SK-N-MC (cell line): ENCODE measurements at places on chromosomes 4 and X.

DNA sequence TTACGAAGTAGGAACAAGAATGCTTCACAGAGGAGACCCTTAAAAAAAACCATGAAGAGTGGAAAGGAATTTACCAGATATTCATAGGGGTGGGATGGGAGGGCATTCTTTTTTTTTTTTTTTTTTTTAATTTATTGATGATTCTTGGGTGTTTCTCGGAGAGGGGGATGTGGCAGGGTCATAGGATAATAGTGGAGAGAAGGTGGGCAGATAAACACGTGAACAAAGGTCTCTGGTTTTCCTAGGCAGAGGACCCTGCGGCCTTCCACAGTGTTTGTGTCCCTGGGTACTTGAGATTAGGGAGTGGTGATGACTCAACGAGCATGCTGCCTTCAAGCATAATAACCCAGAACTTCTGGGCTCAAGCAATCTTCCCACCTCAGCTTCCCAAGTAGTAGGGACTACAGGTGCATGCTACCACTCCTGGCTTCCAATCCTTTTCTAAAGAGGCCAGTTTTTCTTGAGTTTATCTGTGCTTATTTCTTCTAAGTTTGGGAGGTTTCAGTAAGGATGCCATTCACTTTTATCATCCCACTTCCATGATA, 65.9 kb upstream of the OGT start:
- DNase-seq: no peak

DNA sequence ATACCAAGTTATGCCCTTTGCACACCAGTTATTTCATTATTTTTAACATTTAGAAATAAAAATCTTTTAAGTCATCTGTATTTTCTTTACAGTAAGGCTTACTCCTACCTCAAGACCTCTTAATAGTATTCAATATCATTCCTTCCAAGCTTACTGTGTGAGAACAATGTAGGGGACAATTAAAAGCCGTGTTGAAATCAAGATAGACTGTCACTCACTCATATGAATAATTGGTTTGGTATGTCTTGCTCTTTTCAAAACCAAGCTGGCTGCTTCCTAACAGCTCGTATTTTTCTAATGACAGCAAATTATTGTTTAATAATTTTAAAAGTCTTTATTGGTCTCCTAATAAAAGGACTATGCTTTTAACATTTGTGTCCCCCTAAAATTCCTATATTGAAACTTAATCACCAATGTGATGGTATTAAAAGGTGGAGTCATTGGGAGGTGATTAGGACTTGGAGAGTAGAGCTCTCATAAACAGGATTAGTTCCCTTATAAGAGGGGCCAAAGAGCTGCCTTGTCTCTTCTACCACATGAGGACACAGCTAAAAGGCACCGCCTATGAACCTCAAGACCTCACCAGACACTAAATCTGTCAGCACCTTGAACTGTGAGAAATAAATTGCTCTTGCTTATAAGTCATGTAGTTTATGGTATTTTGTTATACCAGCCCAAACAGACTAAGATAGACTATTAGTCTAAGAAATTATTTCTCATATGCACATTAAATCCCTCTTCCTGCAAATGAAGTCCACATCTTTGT, 4.1 kb downstream of the ABCB7 start:
- no peak for DNase-seq

GRCh38 chr4:102843938-102844337, 16.6 kb upstream of the UBE2D3 start:
- DNase-seq: no peak

GRCh38 chrX:29066516-29066915, 479.3 kb downstream of the IL1RAPL1 start:
- DNase-seq: no peak

- DNase-seq: no peak
These were observed 47.7 kb downstream of the HMGB3 start for GRCh38 chrX:151030845-151031244.

DNA sequence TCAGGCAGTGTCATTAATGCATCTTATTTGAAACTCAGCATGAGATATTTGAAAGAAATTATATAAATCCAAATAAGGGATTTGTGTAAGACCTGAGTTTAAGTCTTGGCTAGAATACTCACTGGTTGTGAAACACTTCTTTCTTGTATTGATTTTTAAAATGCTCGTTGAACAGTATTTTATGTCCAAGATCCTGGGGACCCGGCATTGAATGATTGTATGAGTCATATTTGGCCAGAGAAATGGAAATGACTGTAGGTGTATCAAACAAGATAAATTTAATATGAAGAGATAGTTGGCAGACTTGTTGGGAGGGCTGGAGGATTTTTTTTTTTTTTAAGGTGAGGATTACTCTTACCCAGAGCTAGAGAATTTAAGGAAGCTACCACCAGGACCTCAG, 606.1 kb upstream of the CPEB2 start:
- no peak for DNase-seq

- no peak for DNase-seq
These were observed 146.2 kb downstream of the KCNIP4 start for GRCh38 chr4:21802406-21802805.

GRCh38 chr4:155403886-155404285, 27.1 kb upstream of the MAP9 start:
- DNase-seq: peak; percentile 39

DNA sequence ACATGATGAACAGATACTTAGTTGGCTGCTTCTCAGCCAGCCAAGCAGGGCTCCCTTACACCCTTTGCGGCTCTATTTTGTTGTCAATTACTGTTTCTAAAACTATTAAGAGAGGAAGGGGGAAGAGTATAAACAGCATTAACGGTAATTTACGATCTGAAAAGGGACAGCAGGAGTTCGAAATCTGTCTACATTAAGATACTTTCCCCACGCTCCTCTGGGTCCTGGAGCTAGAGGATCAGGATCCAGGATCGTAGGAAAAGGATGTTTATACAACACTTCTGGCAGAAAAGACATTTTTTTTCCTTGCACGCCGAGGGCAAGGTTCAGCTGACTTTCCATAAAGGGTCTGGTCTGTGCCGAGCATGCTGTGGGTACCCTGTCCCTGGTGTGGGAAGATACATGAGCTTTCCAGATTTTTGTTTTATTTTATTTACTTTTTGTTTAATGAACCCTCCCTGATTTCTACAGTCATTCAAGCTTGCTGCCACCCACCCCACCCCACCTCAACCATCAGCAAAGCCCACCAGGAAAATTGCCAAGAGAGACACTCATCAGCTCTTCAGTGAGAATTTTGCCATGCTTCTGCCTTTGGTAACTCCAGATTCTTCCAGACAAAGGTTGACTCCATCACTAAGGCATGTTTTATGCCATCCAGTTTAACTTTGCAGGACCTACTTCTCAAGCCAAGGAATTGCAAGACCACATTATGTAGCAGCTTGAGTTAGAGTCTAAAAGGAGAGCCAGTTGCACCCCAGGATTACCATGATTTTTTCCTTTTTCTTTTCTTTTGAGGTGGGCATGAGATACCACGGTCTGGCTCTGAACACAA, 188.1 kb downstream of the QDPR start:
- no peak for DNase-seq

- DNase-seq: no peak
These were observed 315.6 kb downstream of the ARHGAP24 start for GRCh38 chr4:85790582-85790981.

DNA sequence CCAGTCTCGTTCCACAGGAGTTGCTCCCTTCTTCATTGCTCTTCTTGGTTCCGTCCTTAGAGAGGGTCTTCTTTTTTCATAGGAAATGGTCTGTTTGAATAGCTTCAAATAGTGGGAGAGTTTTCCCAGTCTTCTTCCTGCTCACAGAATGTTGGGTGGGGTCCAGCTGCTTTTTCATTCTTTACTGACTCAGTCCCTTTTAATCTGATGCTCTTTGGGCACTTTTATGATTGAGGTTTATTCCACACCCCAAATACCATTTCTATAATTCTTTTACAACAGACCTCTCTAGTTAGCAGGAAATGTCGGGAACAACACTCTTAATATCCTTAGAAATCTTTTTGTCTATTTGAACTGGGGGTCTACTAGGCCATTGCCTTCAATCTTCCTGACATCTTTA, 239.5 kb downstream of the PRDM5 start:
- no peak for DNase-seq

DNA sequence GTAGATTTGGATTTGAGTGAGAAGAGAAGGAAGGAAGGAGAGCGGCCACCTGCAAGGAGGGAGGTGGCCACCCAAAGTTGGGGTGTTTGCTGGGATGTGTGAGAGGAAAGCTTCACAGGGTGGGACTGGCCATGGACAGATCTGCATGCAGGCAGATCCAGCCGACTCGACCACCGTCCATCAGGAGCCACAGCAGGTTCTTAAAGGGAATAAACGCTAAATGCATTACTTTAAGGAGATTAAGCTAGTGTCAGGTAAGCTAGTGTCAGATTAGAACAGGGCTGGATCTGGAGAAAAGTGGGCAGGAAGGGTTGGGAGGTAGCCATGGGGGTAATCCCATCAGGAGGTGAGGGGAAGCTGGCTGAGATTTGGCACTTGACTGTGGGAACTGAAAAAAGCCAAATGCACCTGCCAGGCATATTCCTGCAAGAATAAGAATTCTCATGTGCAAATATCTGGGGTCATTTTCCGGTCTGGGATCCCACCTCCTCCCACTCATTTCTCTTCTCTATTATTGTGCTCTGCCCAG, 79.6 kb downstream of the MGST2 start:
- DNase-seq: no peak

GRCh38 chr4:26821677-26822503, 38.8 kb upstream of the STIM2 start:
- DNase-seq: no peak

GRCh38 chr4:2048831-2049230, 10.3 kb upstream of the NAT8L start:
- no peak for DNase-seq

- DNase-seq: no peak
These were observed 15.7 kb downstream of the ADGRA3 start for GRCh38 chr4:22500128-22500611.

GRCh38 chr4:117134386-117134785, 49.0 kb upstream of the TRAM1L1 start:
- DNase-seq: peak; percentile 70

GRCh38 chr4:174284487-174284886, 776 bp downstream of the CEP44 start:
- no peak for DNase-seq

DNA sequence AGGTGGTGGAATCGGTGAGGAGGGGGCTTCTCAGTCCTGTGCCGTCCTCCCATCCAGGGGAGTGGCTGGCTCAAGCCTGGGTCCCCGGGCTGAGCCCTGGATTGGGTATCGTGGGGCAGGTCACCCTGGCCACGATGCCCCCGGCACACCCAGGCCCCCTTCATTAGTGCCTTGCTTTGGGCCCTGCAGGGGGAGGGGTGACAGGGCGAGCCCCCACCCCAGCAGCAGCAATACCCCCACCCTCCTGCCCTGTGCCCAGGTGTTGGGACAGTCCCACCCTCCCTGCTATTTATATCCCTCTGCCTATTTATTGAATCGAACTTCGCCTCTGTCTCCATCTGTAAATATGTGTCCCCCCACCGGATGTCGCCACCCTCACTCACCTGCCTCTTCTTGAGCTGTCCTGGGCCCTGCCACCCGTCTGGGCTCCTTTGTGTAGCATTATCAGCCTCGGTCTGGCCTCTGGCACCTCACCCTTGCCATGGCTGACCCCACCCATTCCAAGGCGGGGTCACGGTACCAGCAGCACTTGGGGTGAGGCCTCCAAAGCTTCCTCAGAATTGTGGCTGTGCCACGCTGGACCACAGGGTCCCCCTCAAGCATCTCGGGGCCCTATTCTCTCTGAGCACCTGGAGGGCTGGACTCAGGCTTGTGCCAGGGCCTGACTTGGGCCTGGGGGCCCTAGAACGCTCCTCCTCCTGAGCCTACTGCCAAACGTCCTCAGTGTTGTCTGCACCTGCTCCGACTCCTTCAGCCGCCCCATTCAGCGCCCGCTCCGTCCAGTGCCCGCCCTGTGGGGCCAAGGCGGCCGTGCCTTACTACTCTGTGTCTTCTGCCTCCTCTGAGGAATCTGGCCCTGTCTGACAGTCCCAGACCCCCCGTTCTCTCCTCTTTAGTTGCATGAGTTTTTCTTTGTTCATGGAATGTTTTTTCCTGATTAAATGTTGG, 6.1 kb downstream of the LAGE3 start:
- no peak for DNase-seq

GRCh38 chrX:15749642-15750610, 11.9 kb downstream of the CA5B start:
- DNase-seq: no peak

DNA sequence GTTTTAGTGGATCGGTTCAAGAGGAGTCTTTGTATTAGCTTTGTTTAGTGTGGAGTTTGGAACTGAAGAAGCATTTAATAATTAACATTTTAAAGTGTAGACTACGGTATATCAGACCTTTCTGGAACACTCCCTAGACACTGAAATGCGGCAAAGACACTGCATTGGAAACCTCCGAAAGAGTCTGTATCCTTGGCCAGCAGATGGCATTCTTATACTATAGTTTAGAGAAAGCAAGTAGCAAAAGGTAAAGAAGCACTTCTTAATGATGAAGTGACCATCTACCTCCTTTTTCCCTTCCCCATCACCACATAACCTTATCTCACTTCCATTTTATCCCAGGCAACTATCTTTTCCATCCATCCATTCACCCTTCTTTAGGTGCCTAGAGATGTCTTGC, 7.6 kb downstream of the FABP2 start:
- DNase-seq: no peak

GRCh38 chrX:10904220-10904619, 206.9 kb upstream of the HCCS start:
- no peak for DNase-seq

DNA sequence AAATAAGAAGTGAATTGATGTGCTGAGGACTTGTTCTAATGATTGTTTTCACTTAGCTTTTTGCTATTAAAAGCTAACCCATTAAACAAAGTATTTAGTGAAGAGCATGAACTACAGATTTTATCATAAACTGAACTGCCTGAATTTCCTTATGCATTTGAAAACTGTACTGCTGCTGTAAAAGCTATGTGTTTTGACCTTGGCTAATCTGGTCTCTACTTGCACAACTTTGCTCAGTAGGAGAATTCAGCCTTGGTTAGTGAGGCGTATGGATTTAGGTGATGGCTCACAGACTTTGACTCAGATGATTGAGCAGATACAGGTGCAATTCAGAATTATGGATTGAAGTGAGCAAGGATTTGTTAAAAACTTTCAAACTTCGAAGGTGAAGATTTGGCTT, 38.7 kb upstream of the FAT1 start:
- no peak for DNase-seq

DNA sequence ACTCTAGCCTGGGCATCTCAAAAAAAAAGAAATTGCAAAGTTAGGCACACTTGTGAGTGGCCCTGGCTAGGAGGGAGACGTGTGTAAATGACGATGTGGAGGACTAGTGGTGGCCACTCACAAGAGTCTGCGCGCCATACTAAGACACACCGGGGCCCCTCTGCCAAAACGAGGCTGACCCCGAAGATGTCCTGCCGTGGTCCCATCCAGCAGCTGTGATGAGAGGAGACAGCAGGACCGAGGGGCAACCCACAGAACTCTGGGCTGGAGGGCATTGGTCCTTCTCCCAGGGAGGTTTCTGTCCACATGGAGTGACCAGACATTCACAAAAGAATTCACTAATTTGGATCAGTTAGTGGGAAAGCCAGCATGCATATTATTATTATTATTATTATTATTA, 47.4 kb downstream of the NOP14 start:
- no peak for DNase-seq

- no peak for DNase-seq
These were observed 43.2 kb downstream of the PARM1 start for GRCh38 chr4:74975848-74976824.

GRCh38 chr4:14339715-14340114, 662.6 kb upstream of the CPEB2 start:
- DNase-seq: no peak
